ENCODE measurements at places on chromosomes 11 and 22.

GRCh38 chr11:101866619-101867491 lies 48.0 kb upstream of the CEP126 start:
- DNase-seq = no peak

- DNase-seq = no peak
Measured at GRCh38 chr22:38524429-38524828, 18.3 kb upstream of the DDX17 start.

DNA sequence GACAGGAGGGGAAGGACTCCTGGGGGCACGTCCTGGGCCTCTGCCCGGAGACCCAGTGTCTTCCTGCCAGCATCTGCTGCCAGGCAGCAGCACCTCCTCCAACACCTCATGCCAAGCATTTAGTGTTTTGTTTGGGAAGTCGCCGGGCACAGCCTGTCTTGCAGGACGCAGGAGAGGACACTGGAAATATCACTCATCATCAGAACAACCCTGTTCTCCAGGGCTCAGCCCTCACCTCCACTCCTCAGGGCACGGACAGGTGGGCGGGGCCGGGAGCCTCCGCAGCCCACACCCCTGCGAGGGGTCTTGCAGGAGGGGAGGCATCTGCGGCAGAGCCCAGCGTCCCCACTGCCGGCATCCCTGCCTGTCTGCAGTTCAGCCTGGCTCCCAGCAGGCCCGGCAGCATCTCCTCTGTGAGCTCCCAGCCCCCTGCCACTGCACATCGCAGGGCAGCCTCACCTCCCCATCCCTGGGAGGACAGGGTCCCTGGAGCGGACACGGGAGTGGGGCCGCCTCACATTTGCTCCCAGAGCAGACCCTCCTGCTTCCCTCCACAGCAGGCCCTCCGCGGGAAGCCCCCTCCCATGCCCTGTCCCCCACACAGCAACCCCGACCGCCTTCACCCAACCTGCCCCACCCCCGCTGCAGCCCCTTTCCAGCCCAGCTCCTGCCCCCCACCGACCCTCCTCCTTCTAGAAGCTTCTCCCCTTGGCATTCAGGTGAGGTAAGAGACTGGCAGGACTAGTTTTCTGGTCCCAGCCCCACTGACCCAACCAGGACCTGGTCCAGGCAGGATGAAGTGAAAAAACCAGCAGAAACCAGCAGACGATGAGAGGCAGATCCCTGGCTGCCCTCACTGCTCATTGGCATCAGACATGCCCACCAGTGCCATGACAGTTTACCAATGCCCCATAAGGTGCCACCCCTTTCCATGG lies 72.7 kb downstream of the BRD1 start:
- DNase-seq = no peak

DNA sequence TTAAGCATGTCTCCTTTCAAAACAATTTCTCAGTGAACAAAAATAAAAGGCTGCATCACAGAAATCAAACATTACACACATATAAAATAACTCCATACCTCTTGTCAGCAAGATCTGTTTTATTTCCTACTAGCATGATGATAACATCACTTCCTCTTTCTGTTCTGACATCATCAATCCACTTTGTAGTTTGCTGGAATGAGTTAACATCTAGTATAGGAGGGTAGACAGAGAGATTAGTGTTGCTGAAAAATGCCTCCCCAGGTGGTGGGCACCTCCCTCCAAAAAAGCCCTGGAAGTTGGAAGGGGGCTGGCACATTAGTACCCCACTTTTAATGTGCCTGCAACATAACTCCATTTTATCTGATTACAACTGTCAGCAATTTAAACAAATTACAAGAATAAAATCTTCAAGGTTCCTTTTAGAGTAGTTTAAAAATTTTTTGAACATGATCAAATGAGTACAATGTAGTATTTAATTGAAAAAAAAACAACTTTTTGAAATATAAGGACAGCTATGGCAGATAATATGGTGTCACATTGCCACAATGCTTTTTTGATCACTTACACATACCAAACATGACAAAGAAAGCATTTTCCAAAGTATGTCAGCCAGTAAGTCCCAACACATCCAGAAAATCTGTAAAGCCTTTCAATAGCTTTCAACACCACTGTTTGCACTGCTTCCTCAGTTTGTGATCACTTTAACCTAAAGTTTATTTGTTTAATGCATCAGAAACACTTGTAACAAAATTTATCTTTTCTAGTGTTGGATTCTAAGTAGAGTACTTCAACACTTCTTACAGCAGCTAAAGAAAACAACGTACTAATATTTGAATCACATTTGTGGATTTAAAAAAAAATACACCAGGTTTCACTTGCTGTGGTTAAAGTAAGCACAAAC lies 44.5 kb downstream of the RAB6A start:
- no peak for DNase-seq

DNA sequence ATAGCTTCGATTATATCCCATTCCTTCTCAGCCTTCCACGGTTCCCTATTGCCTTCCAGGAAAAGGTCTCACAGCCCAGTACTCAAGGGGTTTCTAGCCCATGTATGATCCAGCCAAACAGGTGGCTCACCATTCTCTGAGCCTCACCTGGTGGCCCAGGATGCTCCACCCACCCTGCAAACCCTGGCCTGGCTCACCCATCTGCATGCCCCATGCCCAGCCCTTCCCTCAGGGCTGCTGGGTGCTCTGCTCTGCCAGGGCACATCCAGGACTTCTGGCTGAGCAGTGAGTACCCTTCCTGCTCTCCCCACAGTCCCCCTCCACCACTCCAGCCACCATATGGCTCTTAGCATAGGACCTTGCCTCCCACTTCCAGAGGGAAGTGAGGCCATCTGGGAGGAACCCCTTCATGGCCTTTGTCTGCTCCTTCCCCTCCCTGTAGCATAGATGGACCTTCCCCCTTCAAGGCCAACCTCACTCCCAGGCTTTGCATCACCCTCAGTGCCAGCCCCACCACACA lies 5.8 kb upstream of the RCOR2 start:
- no peak for DNase-seq

DNA sequence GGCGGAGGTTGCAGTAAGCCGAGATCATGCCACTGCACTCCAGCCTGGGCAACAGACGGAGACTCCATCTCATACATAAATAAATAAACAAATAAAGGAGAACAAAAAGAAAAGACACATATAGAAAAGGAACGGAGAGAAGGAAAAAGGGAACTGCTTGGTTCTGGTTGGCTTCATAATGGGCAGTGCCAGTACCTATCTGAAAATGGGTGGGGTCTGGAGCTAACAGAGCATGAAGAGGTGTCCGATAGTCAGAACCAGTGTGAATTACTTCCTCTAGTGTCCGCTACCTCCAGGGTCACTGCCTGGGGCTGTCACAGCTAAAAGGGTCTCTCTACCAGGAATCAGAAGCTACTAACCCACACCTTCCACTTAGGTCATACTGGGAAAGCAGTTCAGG lies 27.2 kb upstream of the TTC28 start:
- DNase-seq = no peak

DNA sequence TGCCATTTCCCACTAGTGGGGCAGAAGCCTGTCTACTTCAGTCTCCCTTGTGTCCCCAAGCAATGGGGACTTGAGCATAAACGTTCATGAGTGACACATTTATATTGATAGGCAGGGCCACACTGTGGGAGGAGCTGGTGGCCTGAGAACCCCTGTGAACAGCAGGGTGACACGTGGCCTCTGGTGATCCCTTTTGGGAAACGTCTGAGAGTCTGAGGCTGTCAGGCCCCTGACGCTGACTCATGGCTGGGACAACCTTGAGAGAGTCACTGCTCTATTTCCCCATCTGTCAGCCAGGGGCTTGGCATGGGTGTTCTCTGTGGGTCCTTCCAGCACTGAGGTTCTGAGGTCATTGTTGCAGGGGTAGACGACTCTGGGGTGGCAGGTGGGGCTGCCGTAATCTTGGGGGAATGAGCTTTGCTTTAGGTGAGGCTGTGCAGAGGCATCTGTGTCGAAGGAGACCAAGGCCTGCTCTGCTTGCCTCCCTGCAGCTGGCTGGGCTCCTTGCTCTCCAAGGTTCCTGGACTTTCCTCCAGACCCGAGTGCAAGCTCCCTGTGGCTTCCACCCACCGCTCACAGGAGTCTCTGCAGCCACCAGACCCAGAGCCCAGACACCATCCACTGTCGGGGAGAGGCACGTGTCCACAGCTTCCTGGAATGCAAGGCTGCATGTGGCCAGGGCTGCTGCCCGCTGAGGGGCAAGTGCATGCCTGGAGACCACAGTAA lies 54.7 kb downstream of the SMIM38 start:
- no peak for DNase-seq

- no peak for DNase-seq
Measured at GRCh38 chr11:93389737-93390136, 59.2 kb downstream of the DEUP1 start.

DNA sequence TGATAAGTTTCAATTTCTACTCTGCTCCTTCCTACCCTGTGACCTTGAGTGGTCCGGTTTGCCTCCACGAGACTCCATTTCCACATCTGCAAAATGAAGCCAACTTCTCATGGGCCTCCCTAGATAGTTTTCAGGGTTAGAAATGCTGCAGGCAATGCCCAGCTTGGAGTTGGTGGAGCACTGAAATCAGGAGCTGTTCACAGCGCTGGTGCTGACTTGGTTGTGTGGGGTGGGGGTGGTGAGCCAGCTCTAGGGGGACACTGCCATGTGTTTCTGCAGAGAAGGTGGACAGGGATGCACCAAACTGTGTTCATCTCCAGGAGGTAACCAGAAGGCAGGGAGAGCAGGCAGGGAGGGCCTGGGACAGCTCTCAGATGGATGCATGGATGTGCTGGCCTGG lies 37.0 kb downstream of the SGSM1 start:
- DNase-seq = no peak

DNA sequence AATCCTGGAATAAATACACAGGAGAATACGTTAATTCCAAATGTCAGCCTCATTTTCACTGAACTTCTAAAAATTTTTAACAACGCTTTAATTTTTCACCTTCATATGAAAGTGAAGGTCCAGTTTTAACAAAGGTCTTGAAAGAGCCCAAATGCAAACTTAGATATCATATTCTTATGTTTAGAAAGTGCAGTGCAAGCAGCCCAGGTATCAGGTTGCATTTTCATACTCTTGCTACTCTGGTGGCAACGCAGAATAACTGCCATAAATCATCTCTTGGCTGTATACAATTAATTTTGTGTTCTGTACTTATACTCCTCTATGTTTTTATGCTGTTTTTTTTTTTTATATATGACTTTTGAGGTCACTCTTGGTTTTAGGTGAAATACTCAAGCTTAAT lies 496.7 kb upstream of the ARHGAP42 start:
- DNase-seq = no peak

DNA sequence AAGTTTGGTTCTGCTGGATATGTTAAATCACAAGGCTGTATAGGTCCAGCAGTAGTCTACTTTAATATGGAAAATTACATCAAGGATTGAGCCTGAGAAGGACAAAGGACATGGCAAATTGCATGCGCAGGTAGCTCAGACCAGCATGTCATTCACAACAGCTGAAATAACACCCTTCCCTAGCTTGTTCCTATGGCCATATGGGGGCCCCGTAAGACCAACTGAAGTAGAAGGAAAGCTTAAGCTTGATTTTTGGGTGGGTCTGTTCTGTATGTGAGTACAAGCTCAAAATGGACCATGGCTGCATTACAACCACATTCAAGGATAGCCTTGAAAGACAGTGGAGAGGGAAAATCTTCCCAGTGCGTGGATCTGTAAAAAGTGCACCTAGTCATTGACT lies 20.6 kb upstream of the PDE3B start:
- no peak for DNase-seq

DNA sequence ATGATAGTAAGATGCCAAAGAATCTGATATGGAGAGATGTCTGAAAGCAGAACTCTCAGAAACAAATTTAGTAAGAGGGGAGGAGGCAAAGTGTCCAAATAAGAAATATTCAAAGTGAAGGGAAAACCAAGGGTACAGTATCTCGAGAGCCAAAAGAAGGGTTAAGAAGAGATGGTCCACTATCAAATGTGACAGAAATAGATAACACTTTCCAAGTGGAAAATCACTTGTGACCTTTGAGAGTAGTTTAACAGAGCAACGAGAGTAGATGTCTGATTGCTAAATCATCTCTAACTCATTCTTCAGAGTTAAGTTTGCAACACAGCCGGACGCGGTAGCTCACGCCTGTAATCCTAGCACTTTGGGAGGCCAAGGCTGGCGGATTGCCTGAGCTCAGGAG lies 4.3 kb upstream of the BUD13 start:
- DNase-seq = no peak

GRCh38 chr11:9851366-9851765 lies 187.5 kb downstream of the SWAP70 start:
- no peak for DNase-seq

DNA sequence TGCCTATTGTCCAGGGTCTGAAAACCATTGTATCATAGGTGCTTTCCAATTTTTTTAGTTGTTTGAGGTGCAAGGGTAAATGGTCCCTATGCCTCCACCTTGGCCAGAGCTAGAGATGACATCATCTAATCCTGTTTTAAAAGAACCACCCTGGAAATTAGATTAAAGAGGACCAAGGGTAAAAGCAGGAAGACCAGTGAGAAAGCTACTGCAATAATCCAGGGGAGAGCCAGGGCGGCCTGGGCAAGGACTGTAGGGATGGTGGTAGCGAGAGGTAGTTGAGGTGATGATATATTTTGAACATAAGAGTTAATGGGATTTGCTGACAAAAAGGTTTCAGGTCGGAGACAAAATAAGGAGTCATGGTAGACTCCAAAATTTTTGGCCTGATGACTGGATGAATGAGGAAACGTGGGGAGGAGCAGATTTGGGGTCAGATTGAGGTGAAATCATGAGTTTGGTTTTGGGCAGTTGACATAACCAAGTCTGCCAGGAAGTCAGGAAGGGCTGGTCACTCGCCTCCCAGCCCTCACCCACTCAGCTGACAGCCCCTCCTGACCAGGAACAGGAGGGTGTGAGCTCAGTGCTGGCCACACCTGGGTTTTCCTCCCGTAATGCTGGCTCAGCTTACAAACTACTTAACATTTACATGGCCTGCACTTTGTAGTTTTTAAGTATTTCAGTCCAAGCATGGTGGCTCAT lies 23.0 kb downstream of the SCN4B start:
- no peak for DNase-seq

GRCh38 chr11:3030289-3031070 lies 26.7 kb downstream of the CARS1 start:
- no peak for DNase-seq

- DNase-seq = no peak
Measured at GRCh38 chr11:86765203-86765602, 35.1 kb upstream of the PRSS23 start.

- DNase-seq = no peak
Measured at GRCh38 chr11:5527716-5528115, 11.2 kb upstream of the UBQLNL start.

Data from right renal cortex interstitium (tissue), 3 donors.